Left lobe of liver (tissue), 2 donors: ENCODE measurements at places on chromosomes 7 and 10.

DNA sequence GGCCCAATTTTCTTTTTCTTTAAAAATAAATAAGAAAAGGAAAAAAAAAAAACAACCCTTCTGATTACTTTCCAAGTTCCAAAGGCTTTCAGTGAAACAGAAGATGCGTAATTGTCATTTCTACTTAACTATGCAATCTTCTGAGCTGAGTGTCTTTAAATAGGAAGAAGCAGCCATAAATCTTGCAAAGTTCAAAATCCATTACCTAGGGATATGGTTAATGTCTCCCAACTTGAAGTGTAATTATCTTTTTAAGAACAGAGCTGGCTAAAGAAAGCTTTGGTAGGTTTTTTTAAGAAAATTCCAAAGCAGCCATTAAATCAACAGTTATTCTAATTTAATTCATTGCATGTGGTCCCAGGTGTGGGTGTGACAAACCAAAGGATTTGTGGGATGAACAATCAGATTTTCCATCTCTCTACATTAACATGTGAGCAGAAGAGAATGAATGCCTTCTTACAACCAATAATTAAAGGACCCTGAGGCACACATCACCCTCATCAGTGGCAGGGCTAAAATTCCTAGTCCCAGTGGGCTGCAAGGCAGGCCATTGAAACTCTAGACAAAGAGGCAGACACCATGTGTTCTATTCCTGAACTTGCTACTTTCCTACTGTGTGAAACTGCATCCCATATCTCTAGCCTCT lies 419.2 kb downstream of the REEP3 start:
- no peak for DNase-seq

GRCh38 chr10:28774051-28774995 lies 97.0 kb downstream of the BAMBI start:
- peak; percentile 56 for DNase-seq

DNA sequence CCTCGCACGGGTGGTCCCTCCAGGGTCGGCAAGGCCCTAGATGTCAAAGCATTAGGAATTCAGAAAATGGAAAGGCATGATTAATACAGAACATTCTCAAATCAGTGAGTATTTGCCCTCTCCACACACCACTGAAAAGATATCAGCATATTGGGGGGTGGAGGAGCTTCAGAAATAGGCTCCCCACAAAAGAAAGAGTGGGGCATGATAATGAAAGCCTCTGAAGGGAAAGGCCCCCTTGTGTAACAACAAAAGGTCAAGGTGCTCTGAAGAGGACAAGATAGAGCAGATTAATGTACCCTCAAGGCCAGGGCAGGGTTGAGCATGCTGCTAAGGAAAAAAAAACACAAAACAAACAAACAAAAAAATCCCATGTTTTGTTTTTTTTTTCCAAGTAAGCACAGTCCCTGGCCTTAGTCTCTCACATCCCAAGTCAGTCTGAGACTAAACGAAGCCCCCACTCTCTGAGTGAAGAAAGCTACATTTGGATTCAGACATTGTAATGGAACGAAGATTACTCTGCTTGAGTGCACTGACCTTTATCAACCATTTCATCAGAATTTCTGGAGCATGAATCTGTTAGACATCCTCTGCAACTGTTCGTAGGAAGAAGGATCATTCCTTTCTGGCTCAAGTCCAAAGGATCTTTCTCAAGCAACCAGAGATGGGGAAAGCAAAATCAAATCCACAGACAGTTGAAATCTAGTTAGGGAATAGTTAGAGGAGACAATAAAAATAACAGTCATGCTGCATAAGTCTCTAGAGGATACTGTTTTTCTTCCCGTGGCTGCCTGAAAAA lies 27.4 kb upstream of the DGKI start:
- no peak for DNase-seq

- peak; percentile 76 for DNase-seq
Observed at GRCh38 chr10:11698691-11699549, 43.3 kb upstream of the ECHDC3 start.

DNA sequence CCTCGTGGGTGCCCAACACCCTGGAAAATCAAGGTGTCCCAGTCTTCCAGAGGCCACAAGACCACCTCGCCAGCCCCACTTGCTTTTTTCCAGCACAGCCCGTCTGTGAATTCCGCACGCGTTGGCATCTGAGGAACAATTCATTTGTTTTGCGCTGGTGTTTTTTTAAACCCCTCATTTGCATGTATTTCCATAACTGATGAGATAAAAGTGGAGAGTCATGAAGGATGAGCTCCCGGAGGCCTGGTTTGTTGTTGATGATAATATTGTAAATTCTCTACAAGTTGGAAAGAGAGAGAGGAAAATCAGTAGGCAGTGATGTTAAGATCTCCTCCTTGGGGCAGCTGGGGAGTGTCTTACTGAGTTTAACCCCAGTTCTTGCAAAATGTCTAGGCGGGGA lies 34.6 kb downstream of the SLC29A3 start:
- DNase-seq: no peak

DNA sequence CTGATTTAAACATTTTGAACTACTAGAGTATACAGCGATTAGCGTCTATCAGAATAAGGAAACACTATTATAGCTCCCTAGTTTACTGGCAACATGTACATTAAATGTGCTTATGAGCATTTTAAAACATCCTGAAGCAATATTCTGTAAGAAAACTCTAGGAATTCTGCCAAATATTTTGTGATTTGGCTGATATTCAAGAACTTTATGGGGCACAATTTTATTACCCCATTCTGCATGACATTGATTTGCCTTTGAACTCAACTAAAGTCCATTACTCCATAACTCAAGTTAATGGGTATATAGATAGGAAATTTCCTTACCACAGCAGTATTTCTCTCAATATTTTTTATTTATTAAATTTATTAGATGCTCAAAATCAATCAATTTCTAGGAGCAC lies 369.9 kb upstream of the KCND2 start:
- DNase-seq: no peak

- no peak for DNase-seq
Observed at GRCh38 chr7:17297243-17297642, 1.2 kb upstream of the AHR start.

- no peak for DNase-seq
Observed at GRCh38 chr7:50406935-50407334, 43.2 kb downstream of the FIGNL1 start.

GRCh38 chr7:108846471-108846870 lies 276.8 kb downstream of the DNAJB9 start:
- no peak for DNase-seq

- DNase-seq: no peak
Observed at GRCh38 chr7:78383096-78383880, 584.7 kb downstream of the PHTF2 start.

- no peak for DNase-seq
Observed at GRCh38 chr7:134504660-134505164, 22.7 kb upstream of the AKR1B10 start.

DNA sequence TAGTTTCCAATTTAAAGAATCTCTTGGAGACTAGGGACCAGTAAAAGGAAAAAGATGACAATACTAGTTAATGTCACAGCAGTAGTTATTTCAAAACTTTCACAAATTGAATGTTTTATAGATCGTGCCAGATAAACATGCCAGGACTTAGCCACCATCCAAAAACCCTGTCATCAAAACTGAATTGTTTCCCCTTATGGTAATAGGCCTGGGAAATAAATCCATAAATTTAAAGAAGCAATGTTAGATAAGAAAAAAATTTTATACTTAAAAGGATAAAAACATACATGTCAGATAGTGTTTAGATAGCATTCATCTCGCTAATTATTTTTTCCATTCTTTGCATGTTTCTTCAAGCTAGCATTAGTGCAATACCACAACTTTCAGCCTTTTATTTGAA lies 71.2 kb downstream of the SUGCT start:
- no peak for DNase-seq

DNA sequence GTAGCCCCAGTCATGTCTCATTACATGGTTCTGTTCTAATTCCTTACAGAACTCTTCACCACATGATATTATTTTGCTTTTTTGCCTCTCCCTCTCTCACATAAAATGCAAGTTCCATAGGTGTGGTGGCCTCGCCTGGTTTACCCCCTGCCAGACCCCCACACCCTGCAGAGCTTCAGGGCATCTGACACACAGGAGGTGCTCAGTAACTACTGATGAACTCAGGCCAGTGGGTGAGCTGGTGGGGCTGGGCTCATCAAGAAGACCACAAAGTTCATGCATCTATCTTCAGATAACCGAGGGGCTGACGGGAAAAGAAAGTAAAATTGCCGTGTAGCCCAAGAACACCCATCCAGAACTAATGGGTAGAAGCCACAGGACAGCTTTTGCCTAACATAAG lies 253.1 kb downstream of the GRID1 start:
- DNase-seq: no peak

GRCh38 chr7:30865821-30866220 lies 45.8 kb upstream of the AQP1 start:
- DNase-seq: no peak

GRCh38 chr10:70558295-70558694 lies 44.2 kb downstream of the PRF1 start:
- no peak for DNase-seq

DNA sequence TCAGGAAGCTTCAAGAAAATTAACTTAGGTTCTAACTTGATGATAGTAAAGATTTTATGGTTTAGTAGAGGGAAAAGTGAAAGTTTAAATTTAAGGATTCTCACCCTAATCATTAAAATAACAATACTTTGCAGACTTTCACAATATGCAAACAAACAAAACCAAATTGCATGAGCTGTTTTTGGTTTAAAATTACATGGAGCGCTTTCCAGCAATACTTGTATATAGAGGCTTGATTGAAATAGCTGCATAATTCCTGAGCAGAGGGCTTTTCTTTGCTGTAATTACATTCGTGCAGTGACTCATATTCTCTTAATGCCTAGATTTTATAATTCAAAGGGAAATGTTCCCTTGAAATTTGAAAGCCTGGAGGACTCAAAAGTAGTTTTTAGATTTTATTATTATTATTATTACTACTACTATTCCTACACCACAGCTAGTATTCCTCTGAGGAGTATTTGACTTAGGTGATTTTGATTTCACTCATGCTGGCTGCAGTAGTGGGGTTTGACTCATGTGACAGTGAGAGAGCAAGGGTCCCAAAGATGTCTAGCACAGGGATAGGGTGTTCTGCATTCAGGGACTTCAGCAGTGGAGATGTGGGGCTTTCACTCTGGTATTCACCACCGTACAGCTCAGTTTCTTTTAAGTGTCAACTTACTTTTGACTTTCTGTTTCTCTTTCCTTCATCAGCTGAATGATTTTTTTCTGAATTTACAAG lies 138.1 kb downstream of the ADAM22 start:
- DNase-seq: no peak

- DNase-seq: no peak
Observed at GRCh38 chr10:60463746-60464145, 74.1 kb upstream of the ANK3 start.

DNA sequence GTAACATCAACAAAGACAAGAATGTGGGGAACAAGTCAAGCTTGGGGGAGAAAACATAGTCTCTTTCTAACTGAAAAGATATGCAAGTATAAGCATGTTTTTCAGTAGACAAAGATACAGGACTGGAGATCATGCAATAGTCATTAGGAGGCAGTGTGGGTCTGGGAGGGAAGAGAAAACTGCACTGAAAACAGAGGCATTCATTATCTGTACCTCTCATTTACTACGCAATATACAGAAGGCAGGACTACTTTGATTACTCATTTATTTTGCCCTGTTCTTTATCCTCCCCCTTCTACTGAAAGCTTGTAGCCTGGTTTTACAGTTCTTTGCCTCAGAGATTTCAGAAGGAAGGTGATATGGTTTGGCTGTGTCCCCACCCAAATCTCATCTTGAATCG lies 341.2 kb downstream of the CRPPA start:
- no peak for DNase-seq

- DNase-seq: no peak
Observed at GRCh38 chr10:27680006-27680557, 65.5 kb downstream of the MKX start.

GRCh38 chr7:1220977-1221745 lies 11.5 kb upstream of the UNCX start:
- DNase-seq: no peak

GRCh38 chr7:144656965-144657517 lies 178.8 kb downstream of the TPK1 start:
- DNase-seq: no peak

GRCh38 chr7:155209478-155210319 lies 88.0 kb upstream of the INSIG1 start:
- no peak for DNase-seq

- peak; percentile 65 for DNase-seq
Observed at GRCh38 chr7:48154792-48155413, 16.4 kb upstream of the ABCA13 start.

DNA sequence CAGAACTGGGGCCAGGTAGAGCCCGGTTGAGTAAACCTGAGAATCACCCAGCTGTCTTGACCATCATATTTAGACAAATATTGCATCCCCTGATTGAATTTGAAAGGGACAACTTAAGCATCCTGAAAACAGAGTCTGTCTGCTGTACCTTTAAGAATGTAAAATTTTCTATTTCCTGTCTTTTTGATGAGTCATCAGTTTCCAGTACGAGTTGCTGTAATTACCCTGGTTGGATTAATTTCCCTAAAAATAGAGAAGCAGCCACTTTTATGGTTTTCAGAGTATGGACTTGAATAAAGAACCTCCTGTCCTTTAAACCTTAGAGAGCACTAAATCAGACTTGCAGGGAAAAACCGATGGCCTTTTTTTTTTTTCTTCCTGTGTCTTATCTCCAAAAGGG lies 164.6 kb upstream of the SH2B2 start:
- no peak for DNase-seq

- DNase-seq: no peak
Observed at GRCh38 chr10:110409926-110410325, 87.8 kb upstream of the DUSP5 start.

GRCh38 chr10:105679781-105680180 lies 1038.7 kb downstream of the SORCS3 start:
- no peak for DNase-seq

DNA sequence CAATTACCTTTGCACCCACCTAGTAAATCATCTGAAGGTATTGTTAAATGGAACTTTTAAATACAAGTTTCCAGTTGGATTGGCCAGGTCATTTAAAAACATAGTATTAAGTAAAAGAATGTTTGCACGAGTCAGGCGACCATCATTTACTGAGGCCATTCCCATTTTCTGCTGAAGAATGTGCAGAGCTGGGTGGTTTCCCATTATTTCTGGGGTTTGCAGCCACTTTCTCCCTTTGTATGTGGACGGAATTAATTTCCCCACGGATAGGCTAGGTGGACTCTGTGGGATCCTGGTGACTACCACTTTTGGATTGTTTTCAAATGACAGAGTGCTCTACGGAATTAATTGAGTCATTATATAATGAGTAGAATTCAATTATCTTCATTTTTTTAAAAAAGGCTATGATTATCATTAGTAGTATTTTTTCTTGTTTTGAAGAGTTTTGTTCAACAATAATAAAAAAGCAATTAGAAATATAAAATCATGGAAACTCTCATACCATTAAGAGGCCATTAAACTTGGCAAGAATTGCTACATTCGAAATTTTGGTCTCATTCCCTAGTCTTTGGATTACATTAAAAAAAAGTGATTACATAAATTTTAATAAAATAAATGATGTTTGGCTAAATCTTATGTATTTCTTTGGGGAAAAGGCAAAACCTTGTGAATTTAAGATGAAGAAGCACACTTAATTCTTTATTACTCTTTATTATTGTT lies 120.4 kb upstream of the FZD8 start:
- DNase-seq: no peak
